Posterior cingulate gyrus (tissue), 11 donors: ENCODE measurements at places on chromosomes 13 and 19.

DNA sequence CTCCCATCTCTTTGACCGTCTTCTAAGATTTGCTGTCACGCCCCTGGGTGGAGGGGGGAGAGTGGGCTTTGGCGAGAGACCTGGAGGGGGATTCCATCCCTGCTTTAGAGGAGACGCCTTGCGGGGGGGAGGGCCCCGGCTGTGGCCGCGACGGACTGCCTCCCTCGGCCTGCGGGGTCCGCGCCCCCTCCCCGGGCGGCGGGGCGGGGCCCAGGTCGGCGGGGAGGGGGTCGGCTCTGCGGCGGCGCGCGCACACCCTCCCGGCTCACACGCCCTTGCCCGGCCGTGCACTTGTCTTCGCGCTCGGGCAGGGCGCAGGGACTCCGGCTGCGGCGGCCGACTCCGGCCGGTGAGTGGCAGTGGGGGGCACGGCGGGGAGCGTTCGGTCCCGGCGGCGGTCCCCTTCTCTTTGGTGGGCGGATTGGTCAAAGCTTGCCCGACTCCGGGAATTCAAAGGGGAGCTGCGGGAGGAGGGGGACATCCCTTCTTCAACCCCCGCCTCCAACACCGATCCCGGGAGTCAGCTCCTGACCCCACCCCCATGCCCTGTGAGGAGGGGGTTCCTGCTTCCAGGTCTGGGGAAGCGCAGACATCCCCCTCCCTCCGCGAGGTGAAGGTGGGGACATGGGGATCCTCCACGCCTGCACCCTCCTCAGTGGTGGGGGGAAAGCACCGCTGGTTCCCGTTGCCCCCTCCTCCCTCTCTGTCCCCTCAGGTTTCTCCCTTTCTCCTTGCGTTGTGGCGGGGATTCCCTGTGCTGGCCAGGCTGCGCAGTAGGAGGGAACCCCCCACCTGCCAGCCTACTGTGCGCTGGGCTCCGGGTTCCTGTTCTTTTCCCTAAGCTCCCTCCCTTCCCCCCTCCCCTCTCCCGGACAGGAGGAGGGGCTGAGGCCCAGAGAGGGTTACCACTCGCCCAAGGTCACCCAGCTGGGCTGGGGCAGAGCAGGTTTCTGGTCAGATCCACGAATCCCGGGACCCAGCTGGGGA is 14.6 kb upstream of the KCNN1 start:
- DNase-seq: no peak

DNA sequence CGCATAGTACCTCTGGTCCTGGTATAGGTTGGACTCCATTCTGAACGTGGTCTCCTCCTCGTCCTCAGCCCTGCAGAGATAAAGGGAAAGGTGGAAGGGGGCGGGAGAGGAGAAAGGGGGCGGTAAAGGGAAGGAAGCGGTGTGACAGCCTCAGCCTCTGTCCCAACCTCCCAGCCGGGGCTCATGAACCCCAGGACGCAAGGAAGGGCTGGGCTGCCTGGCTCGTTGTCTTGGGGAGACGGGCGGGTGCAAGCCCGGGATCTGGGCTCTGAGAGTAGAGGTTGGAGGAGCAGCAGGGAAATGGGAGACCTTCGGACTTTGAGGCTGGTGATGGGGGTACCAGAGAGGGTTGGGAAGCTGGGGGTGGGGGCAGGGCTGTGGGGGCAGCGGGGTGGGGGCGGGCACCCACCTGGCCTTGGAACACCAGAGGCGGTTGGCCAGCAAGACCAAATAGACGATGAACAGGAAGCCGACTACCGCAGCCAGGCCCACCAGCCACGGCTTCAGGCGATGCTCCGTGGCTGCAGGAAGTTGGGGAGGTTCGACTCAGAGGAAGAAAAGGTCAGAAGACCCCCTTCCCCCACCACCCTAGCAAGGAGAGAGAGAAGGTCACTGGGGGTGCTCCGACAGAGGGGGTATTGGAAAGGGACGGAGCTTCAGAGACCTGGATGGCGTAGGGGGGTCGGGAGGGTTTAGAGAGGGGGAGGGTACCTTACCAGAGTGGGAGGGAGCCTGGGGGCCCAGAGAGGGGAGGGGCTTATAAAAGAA is 1.7 kb downstream of the SMIM24 start:
- no peak for DNase-seq

DNA sequence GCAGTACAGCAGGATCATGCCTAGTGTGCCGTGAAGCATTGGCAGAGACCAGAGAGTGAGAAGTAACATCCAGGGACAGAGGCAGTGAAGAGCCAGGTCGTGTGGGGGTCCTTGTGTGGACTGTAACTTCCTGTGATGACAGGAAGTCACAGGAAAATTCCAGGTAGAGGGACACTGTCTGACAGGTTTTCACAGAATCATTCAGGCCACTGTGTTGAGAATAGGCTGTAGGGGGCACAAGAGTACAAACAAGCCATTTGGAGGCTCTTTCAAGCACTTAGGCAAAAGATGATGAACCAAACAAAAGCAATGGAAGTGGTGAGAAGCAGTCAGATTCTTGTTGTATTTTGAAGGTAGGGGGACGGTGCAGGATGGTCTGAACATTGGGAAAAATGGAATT is 46.4 kb downstream of the N4BP2L1 start:
- no peak for DNase-seq

- no peak for DNase-seq
Measured at GRCh38 chr13:90185734-90186133, 1161.8 kb upstream of the MIR17HG start.

- no peak for DNase-seq
Measured at GRCh38 chr19:6273701-6274601, 5.8 kb downstream of the MLLT1 start.

GRCh38 chr19:4638828-4639530 is at the start of gene TNFAIP8L1:
Gene TNFAIP8L1 (plus strand): TSS chr19:4639516. CDS start chr19:4651870, 12,354 bp downstream.
- DNase-seq: peak; percentile 94

GRCh38 chr19:23118400-23118799 is 1.6 kb downstream of the ZNF730 start:
- DNase-seq: no peak

DNA sequence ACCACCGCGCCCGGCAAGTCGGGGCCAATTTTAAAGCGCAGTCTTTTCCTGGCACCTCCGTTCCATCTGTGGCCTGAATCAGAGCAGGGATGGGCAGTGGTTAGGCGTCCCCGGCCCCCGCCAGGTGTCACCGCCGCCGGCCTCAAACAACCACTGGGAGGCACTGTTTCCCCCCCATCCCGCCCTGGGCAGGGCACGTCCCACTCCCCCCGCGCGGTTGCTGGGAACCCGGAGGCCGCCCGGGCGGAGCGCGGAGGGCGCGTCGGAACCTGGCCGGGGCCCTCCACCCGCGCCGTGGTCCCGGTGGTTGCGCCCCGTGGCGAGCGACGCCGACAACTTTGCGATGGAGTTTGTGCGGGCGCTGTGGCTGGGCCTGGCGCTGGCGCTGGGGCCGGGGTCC is at the start of gene GRIN3B:
GRIN3B (plus strand) TSS at position 325 of the 400 bp plus-strand sequence; CDS start at position 344, 19 bp downstream.
- no peak for DNase-seq

DNA sequence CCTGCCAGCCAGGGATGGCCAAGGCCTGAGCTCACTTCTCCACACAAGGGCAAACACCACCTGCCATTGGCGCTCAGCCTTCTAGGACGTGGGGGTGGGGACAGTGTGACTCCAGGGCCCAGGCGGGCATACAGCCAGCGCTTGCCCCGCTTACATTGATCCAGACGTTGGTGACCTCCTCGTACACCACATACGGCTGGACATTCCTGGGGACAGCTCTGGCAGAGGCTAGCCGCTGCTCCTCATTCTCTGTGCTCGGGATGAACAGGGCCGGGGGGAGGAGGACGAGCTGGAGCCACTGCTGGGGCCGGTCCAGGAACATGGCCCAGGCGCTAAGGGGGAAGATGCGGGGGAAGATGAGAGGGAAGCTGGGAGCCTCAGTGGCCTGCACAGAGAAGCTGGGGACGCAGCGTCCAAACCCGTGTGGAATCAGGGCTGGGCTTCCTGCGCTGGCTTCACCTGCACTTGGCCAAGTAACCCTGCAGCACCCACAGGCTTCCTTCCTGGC is 25.1 kb upstream of the MYDGF start:
- no peak for DNase-seq

- DNase-seq: peak; percentile 39
Measured at GRCh38 chr13:42041011-42041683, 7.3 kb upstream of the DGKH start.

GRCh38 chr13:19845758-19846157 is 17.7 kb downstream of the ZMYM5 start:
- no peak for DNase-seq

DNA sequence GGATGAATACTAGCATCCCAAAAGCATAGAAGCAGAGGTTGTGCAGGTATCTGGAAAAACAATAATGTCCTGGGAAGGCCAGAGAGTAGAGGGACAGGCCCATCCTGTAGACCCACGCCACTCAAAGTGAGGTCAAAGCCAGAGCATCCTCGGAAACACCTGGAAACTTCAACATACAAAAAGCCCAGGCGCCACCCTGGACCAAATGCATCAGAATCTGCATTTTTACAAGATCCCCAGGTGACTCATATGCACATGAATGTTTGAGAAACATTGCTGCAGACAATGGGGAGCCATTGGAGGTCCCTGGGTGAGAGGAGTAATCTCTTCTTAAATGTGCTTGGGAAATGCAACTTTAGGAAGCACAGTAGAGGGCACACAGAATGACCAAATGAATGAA is 684.1 kb downstream of the DIAPH3 start:
- no peak for DNase-seq

- peak; percentile 78 for DNase-seq
Measured at GRCh38 chr19:3665681-3666544, 34.4 kb downstream of the PIP5K1C start.

- DNase-seq: no peak
Measured at GRCh38 chr19:3575260-3575741, 2.6 kb downstream of the HMG20B start.

- DNase-seq: no peak
Measured at GRCh38 chr13:64327505-64328194, 2902.5 kb downstream of the PCDH9 start.

GRCh38 chr13:74870865-74871264 is 611.1 kb downstream of the TBC1D4 start:
- no peak for DNase-seq

DNA sequence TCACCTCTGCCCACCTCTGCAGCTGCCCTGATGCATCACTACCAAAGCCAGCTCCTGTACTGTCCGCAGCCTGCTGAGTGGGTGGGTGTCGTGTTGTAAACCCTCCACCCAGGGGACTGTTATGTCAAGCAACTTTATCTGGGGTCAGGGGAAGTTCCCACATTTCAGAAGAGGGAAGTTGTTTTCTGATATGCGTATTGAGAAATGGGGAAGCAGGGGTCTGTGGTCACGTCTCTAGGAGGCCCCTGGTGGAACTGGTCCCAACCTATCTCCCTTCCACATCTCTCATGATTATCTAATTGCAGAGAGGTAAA is 31.2 kb downstream of the CLEC17A start:
- no peak for DNase-seq

DNA sequence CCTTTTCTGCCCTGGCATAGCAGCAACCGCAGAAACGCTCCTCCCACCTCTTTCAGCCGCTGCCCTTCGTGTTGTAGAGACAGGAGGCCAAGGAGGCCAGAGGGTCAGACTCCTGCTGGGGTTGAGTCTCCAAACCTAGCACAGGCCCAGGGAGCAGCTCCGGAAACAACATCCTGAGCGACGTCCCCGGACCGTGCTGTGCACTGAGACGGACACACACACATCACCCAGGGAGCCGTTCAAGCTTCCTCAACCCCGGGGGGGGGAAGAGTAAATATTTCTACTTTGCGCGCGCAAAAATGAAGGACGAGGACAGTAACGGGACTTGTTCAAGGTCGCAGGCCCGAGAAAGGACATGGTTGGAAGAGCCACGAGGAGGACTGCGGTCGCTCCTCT is 657 bp downstream of the ZNF550 start:
- peak; percentile 9 for DNase-seq

- DNase-seq: no peak
Measured at GRCh38 chr13:78398743-78399410, 204.5 kb downstream of the POU4F1 start.

GRCh38 chr19:54431255-54431838 is 16.1 kb downstream of the TTYH1 start:
- peak; percentile 85 for DNase-seq

DNA sequence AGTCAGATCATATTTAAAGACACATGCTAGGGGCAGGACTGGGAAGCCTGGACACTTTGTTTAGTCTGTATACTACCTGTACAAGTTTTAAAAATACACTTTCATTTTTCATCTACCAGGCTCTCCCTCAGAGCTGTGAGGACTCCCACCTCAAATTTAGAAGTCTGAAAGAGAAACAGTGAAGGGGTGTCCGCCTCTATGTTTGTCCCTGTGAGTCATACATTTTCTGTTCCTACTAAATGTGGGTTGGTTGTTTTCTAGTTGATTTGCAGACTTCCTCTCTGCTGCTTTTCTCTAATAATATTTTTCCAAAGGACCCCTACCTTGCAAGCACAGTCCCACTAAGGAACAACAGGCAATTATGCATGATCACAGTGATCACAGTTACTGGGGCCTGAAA is 110.5 kb downstream of the ENOX1 start:
- no peak for DNase-seq

GRCh38 chr19:13839938-13840304 is 37.0 kb upstream of the NANOS3 start:
- no peak for DNase-seq

- no peak for DNase-seq
Measured at GRCh38 chr13:110535526-110535925, 26.0 kb downstream of the RAB20 start.

- no peak for DNase-seq
Measured at GRCh38 chr13:100610391-100611347, 22.1 kb upstream of the GGACT start.

DNA sequence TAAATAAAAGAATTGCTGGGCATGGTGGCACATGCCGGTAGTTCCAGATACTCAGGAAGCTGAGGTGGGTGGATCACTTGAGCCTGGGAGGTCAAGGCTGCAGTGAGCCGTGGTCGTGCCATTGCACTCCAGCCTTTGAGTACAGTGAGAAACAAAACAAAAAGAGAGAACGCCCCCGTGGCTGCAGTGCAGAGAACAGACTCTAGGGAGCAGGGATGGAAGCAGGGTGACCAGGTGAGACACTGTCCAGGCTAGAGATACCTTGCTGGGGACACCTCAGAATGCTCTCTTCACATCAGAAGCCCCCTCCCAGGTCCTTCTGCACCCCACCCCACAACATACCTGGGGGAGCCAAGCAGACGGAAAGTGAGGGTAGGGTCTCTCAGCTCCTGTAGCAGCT is 24.8 kb downstream of the MAP4K1 start:
- DNase-seq: no peak

- DNase-seq: no peak
Measured at GRCh38 chr13:74000876-74001275, 133.3 kb downstream of the KLF12 start.

DNA sequence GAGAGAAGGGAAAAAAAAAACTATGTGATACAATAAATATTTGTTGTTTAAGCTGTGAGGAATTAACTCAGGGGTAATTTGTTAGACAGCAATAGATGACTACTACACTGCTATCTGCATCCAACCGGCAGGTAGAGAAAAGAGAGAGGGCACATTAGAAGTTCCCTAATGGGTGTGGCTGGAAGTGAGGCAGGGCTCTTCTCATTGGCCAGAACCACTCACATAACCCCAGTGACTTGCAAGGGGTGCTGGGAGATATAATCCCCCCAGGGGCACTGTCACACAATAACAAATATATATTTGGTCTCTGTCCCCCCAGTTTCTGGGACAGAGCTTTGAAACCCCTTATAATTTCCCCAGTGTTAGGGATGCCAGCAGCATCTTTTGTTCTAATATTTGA is 24.3 kb downstream of the FGF21 start:
- DNase-seq: no peak
